ENCODE measurements at places on chromosomes 16 and 17. TPM values are rescaled to one million over a fixed set of nuclear protein-coding genes. Genes with fewer than 3 reads are reported as not detected.

GRCh38 chr16:57949013-57949412 lies 21.9 kb downstream of the CNGB1 start:
- no peak for DNase-seq

DNA sequence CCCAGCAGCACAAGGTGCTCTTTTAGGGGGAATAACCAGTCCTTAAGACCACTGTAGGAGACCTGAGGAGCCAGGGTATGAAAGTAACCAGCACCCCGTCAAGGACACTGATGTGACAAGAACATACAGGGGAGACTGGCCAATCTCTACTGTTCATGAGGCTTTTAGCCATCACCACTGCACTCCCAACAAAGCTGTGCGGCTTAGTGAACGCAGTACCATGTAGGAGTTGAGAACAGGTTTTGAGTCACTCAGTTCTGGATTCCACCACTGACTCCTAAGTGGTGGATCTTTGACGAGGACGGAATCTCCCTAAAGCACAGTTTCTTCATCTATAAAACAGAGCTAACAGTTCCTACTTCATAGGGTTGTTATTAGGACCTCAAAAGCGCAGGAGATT lies 26.8 kb downstream of the COG4 start:
- DNase-seq, result no peak

- DNase-seq, result no peak
These were observed 21.2 kb upstream of the ZC3H18 start for GRCh38 chr16:88548985-88549384.

The ABCC12 gene
- total RNA-seq, result not detected

- DNase-seq, result no peak
These were observed 412.0 kb upstream of the CDH5 start for GRCh38 chr16:65954446-65954845.

- peak; percentile 15 for DNase-seq
These were observed 1.7 kb upstream of the MRM1 start for GRCh38 chr17:36599546-36600250.

GRCh38 chr16:2592786-2593185 lies 55.0 kb downstream of the PDPK1 start:
- DNase-seq, result no peak

DNA sequence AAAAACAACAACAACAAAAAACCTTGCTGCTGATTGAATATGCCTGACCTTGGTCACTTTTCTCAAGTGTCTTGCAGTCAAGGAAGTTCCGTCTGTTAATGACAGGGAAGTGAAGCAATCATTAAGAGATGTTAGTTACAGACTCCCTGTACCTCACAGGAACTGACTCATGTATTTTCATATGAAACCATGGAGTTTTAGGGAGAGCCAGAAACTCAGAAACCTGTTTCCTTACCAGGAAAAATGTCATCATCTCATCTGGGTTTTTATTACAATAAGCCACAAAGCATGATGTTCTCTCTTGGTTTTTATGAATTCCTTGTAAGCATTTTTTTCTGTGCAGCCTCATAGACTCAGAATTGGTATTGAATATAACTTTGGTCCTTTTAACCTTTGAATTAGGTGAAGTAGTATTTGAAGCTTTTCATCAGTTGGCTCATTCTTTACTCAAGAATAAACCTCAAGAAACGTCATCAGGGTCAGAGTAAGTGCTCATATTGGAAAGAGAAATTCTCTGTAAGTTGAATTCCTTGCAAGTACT lies 10.3 kb downstream of the LYRM1 start:
- DNase-seq, result no peak

The CNTROB gene
- 31.4 TPM for total RNA-seq

DNA sequence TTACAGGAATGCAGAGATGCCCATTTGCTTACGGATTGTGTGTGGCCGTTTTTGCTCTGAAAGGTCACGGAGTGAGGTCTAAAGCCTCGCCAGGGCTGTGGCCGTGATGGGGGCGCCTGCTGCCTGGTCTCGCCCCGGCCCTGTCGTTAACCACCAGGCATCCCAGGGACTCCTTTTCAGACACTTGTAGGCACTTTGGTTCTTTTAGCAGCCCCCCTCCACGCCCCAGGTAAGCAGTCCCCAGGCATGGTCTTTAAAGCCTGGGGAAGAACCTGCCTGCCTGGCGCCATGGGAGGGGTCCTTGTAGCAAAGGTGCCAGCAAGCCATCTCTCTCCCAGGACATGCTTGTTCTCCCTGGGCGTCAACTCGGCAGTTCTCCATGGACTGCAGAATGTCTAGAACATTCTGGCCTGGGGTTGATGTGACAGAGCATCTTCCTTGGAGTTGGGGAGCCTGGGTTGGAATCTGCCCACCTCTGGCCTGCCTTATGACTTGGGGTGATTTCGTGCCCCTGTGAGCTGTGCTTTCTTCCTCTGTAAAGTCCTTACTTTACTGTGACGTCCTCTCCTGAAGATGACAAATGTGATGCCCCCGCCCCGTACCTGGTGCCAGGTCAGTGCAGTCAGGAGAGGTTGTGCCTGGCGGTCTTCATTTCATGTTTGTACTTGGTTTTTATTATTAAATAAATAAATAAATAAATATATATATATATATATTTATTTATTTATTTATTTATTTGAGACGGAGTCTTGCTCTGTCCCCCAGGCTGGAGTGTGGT lies 5.4 kb downstream of the KCTD5 start:
- no peak for DNase-seq

The GPR142 gene
- total RNA-seq, result not detected

DNA sequence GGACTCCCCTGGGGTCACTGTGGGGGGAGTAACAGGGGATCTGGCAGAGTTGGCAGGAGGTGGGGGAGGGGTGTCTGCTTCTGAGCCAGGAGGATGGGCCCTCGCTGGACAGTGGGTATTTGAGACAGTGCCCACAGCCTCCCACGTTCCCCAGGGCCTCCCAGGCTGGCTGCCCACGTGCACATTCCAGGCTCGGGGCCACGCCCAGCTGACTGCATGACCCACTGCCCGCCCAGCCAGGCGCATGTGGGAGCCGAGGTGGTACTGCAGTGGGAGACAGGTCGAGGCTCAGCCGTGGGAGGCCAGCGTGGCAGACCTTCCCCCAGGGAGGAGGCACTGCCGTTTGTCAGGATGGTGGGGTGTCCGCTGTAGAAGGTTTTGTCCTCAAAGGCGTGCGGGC lies 38.8 kb downstream of the BAHCC1 start:
- DNase-seq, result no peak

The GINS2 gene
- total RNA-seq, result 5.4 TPM

- peak; percentile 95 for DNase-seq
These were observed 32.0 kb downstream of the KDM8 start for GRCh38 chr16:27235055-27235937.

- no peak for DNase-seq
These were observed 417.5 kb downstream of the UTP18 start for GRCh38 chr17:51677875-51678274.

DNA sequence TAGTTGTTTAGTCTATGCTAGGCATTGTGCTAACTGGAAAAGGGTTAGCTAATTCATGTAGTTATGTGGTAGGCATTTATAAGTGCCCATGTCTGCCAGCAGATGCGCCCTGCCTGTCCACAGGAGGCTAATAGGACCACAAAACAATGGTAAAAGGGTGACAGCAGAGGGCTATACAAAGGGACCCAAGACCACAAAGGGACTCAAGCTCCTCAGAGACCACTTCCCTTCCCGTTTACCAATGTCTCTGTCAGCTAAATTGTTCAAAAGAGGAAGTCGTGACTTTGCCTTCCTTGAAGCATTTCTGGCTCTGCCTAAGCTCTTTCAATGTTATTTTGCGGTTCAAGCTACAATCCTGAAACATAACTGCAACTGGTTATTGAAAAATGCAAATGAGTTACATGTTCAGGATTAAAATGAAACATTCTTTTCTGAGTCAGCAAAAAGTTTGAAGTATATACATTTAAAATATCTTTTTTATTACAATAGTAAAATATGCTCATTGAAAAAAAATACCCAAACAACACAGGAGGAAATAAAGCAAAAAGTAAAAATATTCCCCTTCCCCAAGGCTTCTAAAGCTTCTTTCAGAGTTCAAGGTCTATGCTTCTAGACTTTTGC lies 149.2 kb downstream of the MAF start:
- no peak for DNase-seq

The MMP25 gene
- total RNA-seq, result 2.1 TPM

DNA sequence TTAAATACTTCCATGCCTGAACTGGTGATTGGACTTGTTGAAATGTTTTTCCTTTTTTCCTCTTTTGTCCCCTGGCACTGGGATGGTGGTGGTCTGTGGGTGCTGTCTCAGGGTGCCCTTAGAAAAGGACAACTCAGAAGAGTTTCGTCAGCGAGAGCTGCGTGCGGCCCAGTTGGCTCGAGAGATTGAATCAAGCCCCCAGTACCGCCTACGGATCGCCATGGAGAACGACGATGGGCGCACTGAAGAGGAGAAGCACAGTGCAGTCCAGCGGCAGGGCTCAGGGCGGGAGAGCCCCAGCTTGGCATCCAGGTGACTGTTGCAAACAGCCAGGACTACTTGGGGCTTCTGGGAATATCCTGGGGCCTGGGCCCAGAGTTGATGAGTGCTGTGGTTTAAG lies 6.9 kb downstream of the ATXN2L start:
- no peak for DNase-seq

Measured in mucosa of descending colon (tissue), 3 donors.